T-helper 2 cell treated with Interferon-gamma antibody and Interleukin-4, amounts not matched to agents 5 μg/mL and 100 μg/mL, for 36 hours (primary cell): ENCODE measurements at places on chromosomes 6 and 20.

GRCh38 chr20:61958773-61959700, 106.6 kb downstream of the TAF4 start:
- no peak for DNase-seq

- DNase-seq, result no peak
These were observed 18.7 kb downstream of the SRXN1 start for GRCh38 chr20:634148-634925.

GRCh38 chr6:153436351-153436750, 305.3 kb upstream of the RGS17 start:
- DNase-seq, result no peak

- DNase-seq, result no peak
These were observed 5.9 kb downstream of the CCND3 start for GRCh38 chr6:41935685-41936072.

GRCh38 chr20:12113075-12113467, 195.4 kb downstream of the BTBD3 start:
- no peak for DNase-seq

GRCh38 chr6:7424967-7425807, 35.6 kb downstream of the RIOK1 start:
- DNase-seq, result no peak

GRCh38 chr20:62749851-62750445, 41.3 kb downstream of the NTSR1 start:
- no peak for DNase-seq

- DNase-seq, result no peak
These were observed 237.8 kb downstream of the SYNE1 start for GRCh38 chr6:152399399-152399798.

DNA sequence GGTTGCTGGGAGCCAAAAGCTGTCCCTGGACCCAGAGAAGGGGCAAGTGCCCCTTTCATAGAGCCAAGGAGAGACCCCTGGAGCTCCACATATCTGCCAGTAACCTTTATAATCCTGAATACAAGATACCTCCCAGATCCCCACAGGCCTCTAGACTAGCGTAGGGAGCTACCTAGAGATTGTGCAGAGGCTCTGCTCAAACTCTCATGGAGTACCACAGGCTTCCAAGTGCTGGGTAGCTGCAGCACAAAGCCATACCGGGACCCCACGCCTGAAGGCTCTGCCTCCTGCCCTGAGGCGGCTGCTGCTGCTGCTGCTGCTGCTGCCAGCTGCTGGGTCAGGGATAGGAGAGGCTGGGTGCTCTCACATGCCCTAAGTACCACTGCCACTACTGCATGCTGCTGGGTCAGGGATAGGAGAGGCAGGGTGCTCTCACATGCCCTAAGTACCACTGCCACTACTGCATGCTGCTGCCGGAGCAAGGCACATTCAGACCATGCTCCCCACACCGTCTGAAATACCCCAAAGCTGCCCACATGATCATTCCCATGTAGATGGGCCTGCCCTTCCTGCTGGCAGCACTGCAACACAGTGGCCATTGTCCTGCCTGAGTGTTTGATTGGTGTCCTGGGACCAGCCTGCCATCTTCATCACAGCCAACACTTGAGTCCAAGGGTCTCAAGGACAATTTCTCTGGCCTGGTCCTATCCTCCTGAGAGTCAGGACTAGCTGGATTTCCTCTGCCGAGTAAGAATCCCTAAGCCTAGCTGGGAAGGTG, 1434.3 kb upstream of the ADGRB3 start:
- no peak for DNase-seq

DNA sequence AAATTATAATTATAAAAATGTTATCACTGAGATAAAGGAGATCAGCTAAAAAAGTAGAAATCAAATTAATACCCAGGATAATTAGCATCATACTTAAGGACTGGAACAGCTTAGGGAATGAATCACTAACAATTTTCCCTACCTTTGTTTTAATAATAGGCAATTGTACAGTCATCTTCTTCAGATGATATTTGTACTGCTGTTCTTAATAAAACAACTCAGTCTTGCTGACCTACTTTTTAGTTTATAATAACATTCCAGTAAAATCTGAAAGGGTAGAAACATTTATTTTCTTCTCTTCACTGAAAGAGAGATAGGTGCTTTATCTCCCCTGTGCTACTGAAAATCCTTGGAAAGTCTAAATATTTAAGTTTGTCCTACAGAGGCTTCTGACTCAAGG, 271.2 kb upstream of the THEMIS start:
- DNase-seq, result no peak

DNA sequence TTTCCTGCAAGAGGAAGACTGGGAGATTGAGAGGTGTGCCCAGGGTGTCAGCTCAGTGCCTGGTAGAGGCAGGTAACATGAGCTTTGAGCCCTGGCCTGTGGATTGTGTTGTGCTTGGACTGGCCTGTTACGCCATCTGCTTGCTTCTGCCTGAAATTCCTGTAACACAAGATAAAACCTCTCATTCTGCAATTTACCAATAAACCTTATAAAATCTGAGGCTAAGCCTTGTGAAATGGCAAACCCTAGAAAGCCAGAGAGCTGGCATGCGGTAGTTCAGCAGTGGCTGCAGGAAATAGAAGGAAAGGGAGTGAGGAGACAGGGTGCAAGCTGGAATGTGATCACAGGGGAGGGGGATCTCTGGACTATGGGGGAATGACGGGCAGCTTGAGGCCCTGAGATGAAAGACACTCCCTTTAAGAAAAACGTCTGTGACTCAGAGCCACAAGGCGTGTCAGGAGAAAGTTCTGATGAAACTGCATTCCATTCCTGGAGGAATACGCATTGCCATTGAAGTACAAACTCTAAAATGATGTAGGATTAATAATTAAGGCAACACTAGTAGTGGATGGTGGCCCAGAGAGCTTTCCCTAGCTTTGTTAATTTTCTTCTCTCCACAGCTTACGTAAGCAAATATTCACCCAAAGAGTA, 26.3 kb upstream of the TFAP2A start:
- DNase-seq, result no peak

- DNase-seq, result no peak
These were observed 130.8 kb downstream of the SCAF8 start for GRCh38 chr6:154864066-154864430.

DNA sequence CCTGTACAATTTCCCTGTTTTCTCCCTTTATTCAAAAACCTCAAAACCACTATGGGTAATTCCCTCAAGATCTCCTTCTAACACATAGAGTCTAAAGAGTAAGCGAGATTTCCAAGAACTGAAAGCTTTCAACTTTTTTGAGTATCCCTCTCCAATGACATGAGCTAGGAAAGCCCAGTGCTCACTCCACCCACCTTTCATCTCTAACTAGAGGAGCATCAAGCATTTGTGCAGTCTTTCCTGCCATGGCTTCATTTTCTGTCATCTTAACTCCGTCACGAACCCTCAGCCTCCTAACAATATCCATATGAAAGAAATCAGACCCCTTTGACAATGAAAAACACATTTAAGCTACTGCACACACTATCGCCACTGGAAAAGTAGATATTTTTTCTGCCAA, 91.9 kb upstream of the SUPT3H start:
- DNase-seq, result no peak

- peak; percentile 40 for DNase-seq
These were observed 97.5 kb downstream of the CDH26 start for GRCh38 chr20:60055740-60056139.

DNA sequence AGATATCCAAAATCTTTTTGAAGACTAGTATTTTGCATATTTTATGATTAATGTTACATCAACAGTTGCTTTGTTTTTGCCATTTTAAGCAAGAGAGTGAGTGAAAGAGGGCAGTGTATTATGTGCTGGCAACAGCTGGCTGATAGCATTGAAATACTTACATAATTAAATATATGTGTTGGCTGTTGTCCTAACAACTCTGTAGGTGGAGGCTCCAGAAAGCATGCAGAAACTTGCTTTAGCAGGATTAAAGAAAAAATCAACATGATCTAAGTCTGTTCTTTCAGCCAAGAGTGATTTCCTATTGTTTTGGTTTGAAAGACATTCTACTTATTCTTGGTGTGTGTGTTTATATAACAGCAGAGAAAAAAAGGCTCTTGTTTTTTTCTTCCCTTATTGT, 127.5 kb downstream of the CDKAL1 start:
- no peak for DNase-seq

DNA sequence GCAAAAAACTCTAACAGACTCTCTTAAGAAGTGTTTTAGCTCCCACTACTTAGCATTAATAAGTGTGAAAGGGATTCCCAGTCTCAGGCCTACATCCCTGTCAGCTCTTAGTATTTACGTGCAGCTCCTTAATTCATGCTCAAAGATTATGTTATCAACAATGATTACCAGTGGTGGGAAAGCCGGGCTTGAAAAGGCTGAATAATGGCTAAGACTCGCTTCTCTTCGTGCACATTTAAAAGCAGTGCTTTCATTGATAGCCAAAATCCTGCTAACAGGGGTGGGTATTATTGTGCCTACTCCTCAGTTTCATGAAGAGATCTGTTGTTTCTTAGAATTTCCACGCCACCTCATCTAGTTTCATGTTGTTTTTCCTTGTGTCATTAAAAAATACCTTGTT, 518.8 kb downstream of the GRIK2 start:
- no peak for DNase-seq

- no peak for DNase-seq
These were observed 58.8 kb downstream of the TPD52L1 start for GRCh38 chr6:125212377-125212776.

GRCh38 chr20:62367633-62368391, 700 bp upstream of the LAMA5 start:
- no peak for DNase-seq

- DNase-seq, result no peak
These were observed 5.2 kb downstream of the HAO1 start for GRCh38 chr20:7935027-7935551.

DNA sequence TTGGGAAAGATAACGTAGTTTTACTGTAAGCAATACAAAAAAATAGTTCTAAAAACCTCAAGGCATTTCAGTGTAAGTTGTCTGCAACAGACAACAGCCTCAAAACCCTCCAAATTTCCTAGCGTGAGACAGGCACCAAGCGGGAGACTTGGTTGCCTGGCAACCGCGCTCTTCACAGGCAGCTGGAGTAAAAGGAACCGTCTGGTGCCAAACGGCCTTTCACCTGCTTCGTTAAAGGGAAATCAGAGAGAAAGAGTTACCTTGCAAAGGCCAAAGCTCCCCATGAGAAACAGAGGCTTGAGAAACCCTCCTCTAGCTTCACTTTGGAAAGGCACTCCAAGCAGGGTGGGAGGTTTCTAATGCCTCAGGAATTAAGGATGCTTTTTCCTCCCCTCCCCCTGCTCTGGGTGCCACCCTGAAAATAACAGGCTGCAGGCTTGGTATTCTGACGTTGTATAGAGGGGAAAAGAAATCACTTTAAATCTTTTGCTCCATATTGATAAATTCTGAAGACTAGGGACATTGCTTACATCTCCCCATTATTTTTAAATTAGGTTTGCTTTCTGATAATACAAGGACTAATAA, 129.7 kb upstream of the UFL1 start:
- DNase-seq, result peak; percentile 4

GRCh38 chr6:12719017-12719416, 2.5 kb downstream of the PHACTR1 start:
- no peak for DNase-seq

DNA sequence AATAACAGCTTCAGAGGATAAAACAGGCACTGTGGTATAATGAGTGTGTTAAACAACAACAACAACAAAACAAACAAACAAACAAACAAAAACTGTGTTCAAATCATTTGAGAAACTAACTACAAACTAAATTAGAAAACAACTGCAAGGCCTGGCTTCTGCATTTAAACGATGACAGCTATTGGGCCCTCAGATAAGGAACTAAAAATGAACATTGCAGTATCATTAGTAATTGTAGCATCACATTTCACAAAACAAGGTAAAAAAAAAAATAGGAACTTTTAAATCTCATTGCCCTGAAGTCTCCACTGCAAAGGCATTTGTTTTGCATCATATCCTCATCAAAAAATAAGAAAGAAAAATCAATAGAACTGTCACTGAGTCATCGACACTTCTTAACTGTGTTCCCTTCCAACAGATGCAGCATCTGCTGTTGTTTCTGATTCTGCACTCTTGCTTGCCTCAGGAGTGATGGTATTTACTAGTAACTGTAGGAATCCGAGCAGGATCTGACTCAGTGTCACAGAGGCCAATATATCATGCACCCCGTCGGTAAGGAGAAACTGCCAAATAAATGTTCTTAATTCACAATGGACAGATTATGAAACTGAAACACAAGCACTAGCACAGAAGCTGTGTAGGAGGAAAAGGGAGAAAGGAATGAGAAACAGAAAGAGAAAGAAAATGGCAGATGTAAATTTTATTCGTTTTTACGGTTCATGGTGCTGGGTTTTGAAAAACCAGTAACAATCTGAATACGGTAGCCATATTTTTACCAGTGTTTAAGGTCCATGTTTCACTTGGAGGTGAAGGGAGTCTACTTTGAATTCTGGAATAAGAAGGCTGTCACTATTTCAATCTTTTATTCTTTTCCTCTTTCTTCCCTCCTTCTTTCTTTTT, 365.7 kb upstream of the EPHA7 start:
- no peak for DNase-seq

DNA sequence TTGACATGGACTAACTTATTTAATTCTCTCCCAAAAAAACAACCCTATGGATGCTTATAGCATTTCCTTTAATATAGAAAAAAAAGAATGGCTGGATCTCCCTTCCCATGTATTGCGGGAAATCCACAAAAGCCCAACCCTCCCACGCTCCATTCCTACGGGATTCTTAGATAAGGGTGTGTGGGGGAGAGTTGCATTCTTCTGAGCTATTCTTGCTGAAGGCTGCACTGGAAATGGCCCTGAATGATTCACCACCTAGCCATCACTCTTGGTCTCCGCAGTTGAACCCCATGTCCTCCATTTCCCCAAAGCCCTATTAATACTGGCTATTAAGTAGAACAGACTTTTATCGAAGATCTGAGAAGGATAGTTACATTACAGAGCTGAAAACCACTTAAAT, 41.9 kb upstream of the ADGRF5 start:
- DNase-seq, result no peak

GRCh38 chr6:126913651-126914050, 204.8 kb upstream of the RSPO3 start:
- no peak for DNase-seq

GRCh38 chr6:4687989-4688947, 87.9 kb upstream of the CDYL start:
- DNase-seq, result no peak

GRCh38 chr6:32685603-32686002, 19.1 kb upstream of the HLA-DQB1 start:
- peak; percentile 50 for DNase-seq

DNA sequence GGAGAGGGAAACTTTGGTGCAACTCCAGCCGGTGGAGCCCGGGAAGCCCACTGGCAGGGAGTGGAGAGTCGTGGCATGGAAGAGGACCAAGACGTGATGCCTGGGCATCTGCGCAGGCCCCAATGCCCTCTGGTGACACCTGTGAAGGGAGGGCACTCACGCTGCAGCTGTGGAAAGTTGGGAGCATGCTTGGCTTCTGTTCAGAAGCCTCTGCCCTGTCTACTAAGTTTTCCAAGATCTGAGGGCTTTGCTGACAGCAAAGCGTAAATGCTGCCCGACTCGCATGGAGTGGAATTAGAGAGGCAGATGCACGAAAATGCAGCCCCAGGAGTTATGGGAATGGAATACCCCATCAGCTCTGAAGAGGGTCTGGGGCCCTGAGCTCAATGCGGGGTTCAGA, 75.7 kb downstream of the SYNDIG1 start:
- no peak for DNase-seq

- DNase-seq, result no peak
These were observed 11.1 kb upstream of the ITPR3 start for GRCh38 chr6:33610067-33610466.

- DNase-seq, result no peak
These were observed 14.4 kb downstream of the DUSP22 start for GRCh38 chr6:306641-307061.
